ENCODE measurements at places on chromosomes 6 and 20.

- no peak for DNase-seq
Observed at GRCh38 chr6:106086814-106087175, 659 bp downstream of the PRDM1 start.

DNA sequence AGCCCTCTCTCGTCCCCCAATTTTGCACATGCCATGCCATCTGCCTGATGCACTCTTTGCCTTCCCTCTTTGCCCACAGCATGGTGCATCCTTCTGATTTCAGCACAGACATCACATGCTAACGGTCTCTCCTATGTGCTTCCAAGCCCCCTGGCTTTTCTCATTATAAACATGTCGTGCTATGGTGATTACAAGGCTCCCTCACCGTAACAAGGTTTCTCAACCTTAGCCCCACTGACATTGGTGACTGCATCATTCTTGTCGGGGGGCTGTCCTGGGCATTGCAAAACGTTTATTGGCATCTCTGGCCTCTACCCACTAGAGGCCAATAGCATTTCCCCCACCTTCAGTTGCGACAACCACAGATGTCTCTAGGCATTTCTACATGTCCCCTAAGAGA is 187.2 kb downstream of the TFAP2C start:
- no peak for DNase-seq

GRCh38 chr6:34143884-34144580 is 1.9 kb downstream of the GRM4 start:
- peak; percentile 88 for DNase-seq

- no peak for DNase-seq
Observed at GRCh38 chr20:34213213-34213612, 28.0 kb upstream of the ASIP start.

- no peak for DNase-seq
Observed at GRCh38 chr6:158849899-158850806, 31.0 kb upstream of the EZR start.

GRCh38 chr6:5294392-5295211 is 33.3 kb downstream of the FARS2 start:
- DNase-seq, result no peak

DNA sequence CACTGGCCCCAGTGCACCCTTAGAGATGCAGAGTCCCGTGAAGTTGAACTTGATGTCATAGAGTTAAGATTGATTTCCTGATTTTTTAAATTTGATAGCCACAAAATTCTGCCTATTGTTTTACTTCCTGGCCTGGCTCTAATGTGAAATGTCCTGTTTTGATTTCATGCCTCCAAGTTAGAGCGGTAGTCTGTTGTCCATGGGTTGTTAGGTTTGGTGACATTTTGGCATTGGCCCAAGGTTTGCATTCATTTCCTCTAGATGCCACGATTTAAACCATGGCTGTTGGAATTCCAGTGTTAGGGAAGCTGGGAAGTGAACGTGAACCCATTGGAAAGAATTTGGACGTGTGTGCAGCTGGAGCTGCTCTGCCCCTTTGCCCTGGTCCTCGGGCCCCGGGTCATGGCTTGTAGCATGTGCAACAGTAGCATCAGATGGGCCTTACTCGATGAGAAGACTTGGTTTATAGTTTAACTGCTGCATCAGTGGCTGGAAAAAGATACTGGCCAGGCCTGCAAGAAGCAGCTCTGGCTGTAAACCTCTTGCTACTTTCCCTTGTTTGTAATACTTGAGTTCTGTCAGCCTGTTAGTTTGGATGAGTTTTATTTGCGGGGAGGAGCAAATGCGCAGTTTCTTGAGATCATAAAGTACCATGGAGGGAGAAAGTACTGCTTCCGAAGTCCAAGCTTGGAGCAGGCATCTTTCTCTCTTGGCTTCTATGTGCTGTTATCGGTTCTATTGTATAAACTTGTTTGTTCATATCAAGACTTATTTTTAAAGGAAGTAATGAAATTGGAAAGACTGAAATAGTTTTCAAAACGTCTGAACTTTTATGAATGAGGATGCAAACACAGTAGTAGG is 121.4 kb upstream of the CLDN20 start:
- no peak for DNase-seq

DNA sequence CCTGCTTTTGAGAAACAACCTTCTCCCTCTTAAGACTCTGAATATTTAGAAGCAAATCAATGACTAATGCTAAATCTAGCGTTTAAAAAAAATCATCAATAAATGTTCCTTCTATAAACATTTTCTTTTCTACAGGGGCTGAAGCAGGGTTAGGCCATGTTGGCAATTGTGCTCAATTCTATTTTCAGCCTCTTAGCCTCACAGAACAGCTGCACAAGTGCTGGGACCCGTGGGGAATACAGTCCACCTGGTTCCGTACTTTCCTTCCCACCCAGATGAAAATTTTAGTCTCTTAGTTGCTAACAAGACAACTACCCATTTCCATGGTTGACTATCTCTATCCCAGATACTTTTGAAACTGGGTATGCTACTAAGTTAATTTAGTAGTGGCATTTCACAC is 138.6 kb downstream of the RPS12 start:
- no peak for DNase-seq

DNA sequence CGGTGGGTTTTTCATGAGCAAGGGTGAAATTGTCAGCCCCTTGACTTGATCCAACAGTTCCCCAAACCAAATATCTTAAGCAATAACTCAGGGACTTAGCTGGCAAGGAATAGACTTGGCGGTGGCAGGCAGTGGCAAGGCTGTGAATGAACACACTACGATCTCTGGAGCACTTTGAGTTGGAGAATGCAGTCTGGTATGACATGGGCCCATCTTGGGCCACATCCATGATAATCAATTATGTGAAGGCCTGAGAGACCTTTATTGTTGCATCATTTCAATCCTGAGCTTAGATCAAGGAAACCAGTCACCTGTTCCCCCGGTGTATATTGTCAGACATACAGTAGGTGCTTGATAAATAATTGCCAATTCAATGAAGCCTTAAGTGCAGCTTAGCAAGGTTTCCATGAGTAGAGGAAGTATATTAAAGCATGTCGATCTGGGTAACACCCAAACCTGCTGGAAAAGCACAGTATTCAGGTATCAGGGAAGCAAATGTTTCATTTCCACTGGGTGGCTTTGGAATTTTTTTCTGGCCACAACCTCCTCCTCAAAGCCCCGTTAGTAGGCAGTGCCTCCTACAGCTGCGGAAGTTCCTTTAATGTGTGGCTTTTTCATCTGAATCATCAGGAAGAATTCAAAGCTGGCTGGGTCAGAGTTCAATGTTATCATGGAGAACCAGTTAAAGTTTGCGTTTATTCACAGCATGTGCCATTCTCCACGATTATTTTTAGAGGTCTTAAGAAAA is 10.2 kb downstream of the CASS4 start:
- no peak for DNase-seq

DNA sequence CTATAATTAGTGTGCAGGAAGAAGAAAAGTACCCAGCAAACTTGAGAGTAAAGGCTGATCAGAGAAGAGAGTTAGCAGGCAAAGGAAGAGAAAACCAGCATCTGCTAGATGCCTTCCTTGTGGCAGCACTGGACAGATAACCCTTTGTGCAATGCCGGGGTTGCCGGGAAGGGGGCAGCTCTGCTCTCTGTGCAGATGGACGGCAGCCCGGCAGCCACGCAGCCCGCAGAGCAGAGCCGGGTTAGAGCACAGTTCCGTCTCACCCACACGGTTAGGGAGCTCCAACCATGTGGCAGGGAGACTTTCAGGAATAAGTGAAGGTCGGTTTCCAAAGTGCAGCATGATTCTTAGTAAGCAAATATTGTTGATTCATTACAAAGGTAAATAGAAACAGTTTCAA is 80.0 kb upstream of the RPS6KA2 start:
- peak; percentile 34 for DNase-seq

DNA sequence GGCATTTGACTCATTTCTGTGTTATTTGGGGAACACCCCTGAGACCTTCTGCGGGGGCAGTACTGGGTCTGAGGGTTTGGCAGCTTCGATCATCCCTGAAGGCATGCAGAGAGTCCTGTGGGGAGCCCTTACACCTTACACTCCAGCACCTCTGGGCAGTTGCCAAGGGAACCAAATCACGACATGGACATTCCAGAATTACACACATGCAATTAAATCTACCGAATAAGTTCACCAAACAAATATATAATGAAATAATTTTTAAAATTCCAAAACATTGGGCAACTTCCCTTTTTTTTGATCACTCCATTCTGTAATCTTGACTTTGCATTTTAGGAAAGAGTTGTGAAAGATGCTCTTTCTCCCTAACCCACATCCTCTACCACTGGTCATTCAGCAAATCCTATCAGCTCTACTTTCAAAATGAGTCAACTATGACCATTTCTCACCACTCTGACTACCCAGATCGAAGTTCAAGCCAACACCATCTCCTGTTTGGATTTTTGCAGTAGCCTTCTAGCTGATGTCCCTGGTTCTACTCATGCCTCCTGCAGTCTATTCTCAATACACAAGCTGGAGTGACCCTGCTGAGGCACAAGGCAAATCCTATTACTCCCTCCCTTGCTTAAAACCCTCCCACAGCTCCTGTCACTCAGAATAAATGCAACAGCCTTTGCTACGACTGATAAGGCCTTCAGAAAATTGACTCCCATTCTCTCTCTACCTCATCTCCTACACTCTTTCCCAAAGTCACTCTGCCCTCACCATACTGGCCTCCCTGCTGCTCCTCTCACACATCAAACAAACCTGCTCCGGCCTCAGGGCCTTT is 533.3 kb downstream of the HACE1 start:
- no peak for DNase-seq

DNA sequence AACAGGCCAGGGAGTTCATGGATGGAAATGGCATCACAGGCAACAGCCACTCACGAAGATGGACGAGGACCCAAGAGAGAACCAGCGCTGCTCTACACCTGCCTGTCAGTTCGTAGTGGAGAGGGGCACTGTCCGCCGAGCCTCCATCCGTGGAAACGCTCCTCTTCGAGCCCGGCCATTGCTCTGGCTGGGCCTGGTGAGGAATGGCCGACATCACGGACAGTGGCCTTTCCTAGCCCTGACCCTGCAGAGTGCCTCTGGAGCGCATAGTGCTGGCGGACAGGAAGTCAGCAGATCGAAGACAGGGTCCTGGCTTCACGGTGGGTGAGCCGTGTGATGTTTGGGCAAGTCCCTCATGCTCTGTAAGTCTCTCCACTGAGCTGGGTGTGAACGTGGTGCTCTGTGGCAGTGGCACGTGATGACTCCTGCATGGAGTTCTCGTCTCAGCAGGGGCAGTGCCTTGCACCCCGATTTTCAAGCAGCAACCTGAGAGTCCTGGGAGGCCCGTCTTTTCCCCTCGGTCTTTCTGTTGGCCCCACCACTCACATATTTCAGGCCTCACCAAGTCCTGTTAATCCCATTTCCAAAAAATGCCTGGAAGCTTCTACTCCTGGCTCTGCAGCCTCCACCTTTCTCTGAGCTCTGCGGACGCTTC is 214.4 kb downstream of the ERMARD start:
- DNase-seq, result no peak

DNA sequence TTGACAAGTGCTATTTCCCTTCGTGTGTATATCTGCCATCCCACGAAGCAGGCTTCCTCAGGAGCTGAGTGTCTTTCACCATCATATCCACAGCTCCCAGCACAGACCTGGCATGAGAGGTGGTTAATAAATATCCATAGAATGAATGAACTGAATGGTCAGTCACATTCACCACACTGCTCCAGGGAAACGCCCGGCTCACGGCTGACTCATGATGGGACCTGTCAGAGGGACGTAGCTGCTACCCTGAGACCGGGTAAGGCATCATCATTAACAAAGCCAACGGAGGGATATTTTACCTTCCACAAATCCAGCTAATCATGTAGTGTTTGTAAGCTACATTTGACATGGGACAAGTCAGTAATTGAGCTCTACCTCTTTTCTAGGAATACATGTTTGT is 12.5 kb downstream of the AGPAT4 start:
- DNase-seq, result no peak

DNA sequence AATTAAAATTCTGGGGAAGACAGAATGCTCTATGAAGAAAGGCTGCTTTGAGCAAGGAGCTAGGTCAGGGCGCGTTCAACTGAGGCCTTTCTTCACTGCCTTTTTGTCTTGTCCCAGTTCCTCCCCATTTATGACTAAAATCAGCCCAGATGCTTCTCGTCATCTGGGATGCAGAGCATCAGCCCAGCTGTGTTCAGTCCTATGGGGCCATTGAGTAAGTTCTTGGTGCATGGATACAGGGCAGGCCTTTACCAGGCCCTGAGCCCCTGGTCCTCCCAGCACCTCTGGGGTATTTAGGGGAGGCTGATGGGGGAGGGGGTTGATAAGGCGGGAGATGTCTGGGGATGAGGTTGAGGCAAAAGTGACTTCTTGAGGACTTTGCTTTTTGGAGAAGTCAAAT is 55.7 kb downstream of the PTPN1 start:
- no peak for DNase-seq

DNA sequence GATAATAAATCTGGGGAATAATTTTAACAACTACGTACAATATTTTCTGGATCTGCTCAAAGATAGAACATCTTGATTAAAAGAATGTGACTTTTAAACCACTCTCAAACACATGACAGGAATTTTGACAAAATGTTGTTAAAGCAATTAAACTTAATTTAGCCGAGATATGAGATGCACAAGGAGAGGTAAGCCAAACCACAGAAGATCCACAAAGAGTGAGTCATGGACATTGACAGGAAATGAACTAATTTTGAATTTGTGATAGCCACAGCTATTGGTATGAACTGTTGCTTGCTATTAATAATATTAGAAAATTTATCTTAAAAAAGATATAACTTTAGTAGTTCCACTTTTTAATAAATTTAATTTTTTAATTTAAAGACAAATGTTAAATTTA is 27.8 kb upstream of the VGLL2 start:
- DNase-seq, result no peak

- no peak for DNase-seq
Observed at GRCh38 chr6:147063469-147064031, 140.7 kb upstream of the STXBP5 start.

- DNase-seq, result no peak
Observed at GRCh38 chr6:128515550-128516513, 4.6 kb downstream of the PTPRK start.

- DNase-seq, result no peak
Observed at GRCh38 chr6:12941422-12941821, 224.9 kb downstream of the PHACTR1 start.

DNA sequence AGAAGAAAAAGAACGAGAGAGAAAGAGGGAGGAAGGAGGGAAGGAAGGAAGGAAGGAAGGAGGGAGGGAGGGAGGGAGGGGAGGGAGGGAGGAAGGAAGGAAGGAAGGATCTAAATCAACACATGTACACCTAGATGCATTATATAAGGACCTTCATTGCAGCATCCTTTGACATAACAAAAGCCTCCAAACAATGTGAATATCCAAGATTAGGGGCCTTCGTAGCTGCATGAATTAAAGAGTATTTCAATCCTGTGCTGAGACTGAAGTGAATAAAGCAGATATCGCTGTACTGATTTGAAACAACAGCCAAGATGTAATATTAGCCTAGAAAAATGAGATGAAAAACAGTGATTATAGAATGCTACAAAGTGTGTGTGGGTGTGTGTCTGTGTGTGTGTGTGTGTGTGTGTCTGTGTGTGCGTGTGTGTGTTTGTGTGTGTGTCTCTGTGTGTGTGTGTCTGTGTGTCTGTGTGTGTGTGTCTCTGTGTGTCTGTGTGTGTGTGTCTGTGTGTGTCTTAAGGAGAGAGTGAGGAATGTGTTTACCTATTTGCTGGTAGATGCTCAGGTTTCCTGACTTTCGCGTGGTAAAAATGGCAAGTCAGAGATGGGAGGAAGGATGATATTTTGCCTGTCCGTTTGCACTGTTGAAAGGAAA is 129.0 kb upstream of the PTPN1 start:
- no peak for DNase-seq
